Heart right ventricle (tissue), 16 donors: ENCODE measurements at places on chromosomes 1 and 21.

GRCh38 chr1:208182880-208183645 is 61.1 kb downstream of the PLXNA2 start:
- DNase-seq = no peak

- no peak for DNase-seq
These were observed 80.3 kb downstream of the RNF220 start for GRCh38 chr1:44485229-44485933.

- peak; percentile 71 for DNase-seq
These were observed 5.4 kb upstream of the LAMC2 start for GRCh38 chr1:183180634-183181056.

DNA sequence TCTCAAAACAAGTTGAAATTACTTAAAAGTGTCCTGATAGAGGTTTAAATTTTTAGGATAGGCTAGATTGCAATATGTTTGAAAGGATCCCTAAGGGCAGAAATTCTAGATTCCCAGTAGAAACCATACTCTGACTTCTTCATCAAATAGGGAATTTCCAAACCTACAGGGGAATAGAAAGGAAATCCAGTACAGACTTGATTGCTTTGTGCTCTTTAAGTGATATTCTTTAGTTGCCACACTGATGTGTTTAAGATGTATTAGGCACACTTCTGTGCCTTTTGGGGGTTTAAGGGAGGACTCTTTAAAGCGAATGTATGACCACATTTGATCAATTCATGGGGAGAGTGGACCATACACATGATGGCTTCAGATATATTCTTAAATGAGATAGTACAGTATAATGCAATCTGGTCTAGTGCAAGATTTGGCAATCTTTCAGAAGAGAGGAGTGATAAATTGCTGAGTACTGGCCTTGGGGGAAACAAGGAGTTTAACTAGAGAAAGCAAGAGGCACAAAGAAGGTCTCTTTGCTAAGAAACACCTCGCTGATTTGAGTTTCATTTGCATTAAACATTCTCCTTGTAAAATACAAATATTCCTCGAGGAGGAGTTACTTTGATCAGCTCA is 268.8 kb upstream of the NR5A2 start:
- no peak for DNase-seq

DNA sequence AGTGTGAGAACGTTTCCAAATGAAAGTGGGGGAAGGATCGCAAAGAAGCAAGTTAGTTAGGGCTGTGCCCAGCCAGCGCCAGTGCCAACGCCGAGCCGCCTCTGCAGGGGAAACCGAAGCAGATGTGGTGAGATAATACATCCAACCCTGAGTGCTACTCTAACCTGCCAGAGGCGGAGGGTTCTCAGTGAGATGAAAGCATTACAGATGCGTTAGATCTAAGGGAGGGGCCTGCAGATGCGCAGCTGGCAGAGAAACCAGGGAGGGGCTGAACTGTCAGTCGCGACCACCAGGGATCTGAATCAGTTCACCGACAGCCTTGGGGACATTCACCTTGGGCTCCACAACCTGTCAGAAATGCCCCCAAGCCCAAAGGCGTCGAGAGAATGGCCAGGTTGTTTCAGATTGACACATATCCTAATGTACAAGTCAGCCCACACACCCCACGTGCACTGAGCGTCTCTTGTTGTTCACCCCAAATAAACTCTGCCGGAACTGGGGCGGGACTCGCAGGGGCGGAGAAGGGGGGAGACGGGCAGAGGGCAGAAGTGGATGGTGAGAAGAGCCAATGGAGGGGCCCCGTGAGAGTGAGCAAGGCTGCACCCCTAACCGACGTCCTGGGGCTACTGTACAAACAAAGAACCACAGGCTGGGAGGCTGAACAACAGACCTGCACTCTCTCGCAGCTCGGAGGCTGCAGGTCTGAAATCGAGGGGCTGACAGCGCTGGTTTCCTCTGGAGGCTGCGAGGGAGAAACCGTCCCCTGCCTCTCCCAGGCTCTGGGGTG is 8.7 kb upstream of the UMODL1 start:
- no peak for DNase-seq

- no peak for DNase-seq
These were observed 1.9 kb downstream of the PUM1 start for GRCh38 chr1:31063631-31064030.

- no peak for DNase-seq
These were observed 49.3 kb downstream of the KANK4 start for GRCh38 chr1:62269851-62270495.

DNA sequence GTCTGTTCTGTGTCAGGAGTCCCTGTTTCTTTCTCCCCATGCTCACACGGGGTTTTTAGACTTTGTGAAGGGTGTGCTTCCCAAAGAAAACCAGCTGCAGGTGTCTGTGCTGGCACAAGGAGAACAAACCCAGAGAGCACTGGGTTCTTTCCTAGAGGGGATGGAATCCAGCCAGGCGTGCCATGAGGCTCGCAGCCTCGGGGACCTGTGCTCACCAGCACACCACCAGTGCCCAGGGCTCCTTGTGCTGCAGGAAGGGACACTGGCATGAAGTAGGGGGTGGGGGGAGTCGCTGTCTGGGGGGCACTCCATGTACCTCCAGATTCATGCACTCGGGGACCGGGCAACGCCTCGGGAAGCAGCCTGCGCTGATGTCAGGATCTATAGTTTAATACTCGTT is 57.9 kb downstream of the AGPAT3 start:
- no peak for DNase-seq
